ENCODE measurements at places on chromosomes 7 and 10. TPM values are rescaled to one million over a fixed set of nuclear protein-coding genes. Genes with fewer than 3 reads are reported as not detected.

GRCh38 chr7:116522247-116522646 is 2.6 kb upstream of the CAV1 start:
- H3K27me3 ChIP-seq: peaks cover 20% of the 10 kb centered on the region
- no peak overlapping the region for H3K4me3 ChIP-seq

DNA sequence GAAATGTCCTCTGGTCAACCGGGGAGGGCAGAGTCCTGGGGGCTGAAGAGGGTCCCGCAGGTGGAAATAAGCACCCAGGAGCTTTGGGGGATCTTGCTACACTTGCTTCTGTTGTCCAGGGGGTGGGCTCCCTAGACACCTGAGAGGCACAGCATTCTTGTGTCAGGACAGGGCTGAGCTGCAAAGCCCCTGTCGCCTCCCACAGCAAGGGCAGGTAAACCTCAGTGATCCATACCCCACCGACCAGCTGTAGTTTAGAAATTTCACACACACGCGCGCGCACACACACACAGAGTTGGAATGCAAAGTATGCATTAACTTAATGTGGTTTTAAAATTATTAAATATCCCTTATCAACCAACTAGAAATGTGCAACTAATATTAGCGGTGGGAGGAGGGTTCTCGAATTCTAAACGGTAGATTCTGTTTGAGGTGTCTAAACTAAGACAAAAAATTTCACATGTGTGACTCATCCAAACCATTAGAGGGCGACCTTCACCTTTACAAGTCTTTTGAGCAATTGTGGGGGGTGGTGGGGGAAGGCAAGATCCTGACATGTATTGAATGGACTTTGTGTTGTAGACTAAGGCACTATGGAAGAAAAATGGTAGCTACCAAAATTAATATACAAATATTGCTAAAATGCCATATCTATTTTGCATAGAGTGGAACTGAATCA is 34.3 kb upstream of the PTF1A start:
- no peak overlapping the region for H3K4me3 ChIP-seq
- H3K36me3 ChIP-seq: no peaks in the 10 kb centered on the region
- no peak for DNase-seq
- no peak overlapping the region for H3K27ac ChIP-seq
- H3K27me3 ChIP-seq: no peaks in the 10 kb centered on the region

GRCh38 chr7:98826387-98826786 is 43.4 kb downstream of the TMEM130 start:
- no peaks in the 10 kb centered on the region for H3K4me1 ChIP-seq
- DNase-seq: no peak
- H3K36me3 ChIP-seq: no peaks in the 10 kb centered on the region
- H3K27ac ChIP-seq: no peak overlapping the region
- no peak overlapping the region for H3K4me3 ChIP-seq

- DNase-seq: no peak
- no peaks in the 10 kb centered on the region for H3K4me1 ChIP-seq
- H3K27ac ChIP-seq: no peak overlapping the region
- H3K36me3 ChIP-seq: peaks cover 40% of the 10 kb centered on the region
Measured at GRCh38 chr7:152176797-152177196, 151.3 kb downstream of the GALNT11 start.

GRCh38 chr10:18606051-18606695 is 45.2 kb downstream of the NSUN6 start:
- no peak overlapping the region for H3K4me3 ChIP-seq
- no peak overlapping the region for H3K27ac ChIP-seq
- H3K4me1 ChIP-seq: no peaks in the 10 kb centered on the region
- no peak for DNase-seq
- H3K36me3 ChIP-seq: no peaks in the 10 kb centered on the region
- H3K27me3 ChIP-seq: no peaks in the 10 kb centered on the region

The MOGAT3 gene
- not detected for total RNA-seq

DNA sequence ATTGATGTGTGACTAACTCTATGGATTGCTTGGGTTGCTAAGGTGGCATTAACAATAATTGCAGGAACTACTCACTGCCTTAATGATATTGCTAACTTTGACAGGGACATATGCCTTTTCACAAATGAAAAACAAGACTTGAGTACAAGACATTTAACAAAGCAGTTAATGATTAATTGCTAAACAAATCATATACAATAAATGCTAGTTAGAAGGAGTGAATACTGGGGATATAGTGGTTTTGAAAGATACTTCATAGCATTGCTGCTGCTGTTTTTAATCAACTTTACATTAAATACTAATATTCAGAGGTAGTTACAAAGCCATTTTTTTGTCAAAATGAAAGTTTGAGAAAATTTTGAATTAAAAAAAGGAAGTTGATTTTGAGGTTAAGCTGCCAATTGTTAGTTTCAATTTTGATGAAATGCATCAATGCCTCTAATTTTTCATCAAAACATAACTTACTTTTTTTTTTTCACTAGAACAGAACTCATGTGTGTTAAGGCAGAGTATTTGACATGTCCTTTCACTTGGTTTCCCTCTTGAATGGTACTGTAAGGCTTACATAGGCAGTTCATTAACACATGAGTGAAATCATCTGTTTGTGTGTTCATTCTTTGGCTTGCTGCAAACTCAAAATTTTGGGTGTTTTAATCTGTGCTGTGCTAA is 106.2 kb upstream of the SEMA3D start:
- no peaks in the 10 kb centered on the region for H3K36me3 ChIP-seq
- H3K4me1 ChIP-seq: no peaks in the 10 kb centered on the region
- no peak overlapping the region for H3K4me3 ChIP-seq
- H3K27ac ChIP-seq: no peak overlapping the region

The SYT15 gene
- 0.99 TPM for total RNA-seq

The OR2AE1 gene
- not detected for total RNA-seq

- H3K4me1 ChIP-seq: no peaks in the 10 kb centered on the region
- DNase-seq: no peak
- H3K4me3 ChIP-seq: no peak overlapping the region
- H3K27ac ChIP-seq: no peak overlapping the region
- no peaks in the 10 kb centered on the region for H3K27me3 ChIP-seq
Measured at GRCh38 chr10:102368077-102368476, 27.4 kb upstream of the NFKB2 start.

GRCh38 chr7:27080844-27081436 is 14.9 kb downstream of the HOXA1 start:
- H3K27ac ChIP-seq: no peak overlapping the region
- peaks cover 1% of the 10 kb centered on the region for H3K27me3 ChIP-seq
- H3K4me1 ChIP-seq: no peaks in the 10 kb centered on the region
- H3K36me3 ChIP-seq: no peaks in the 10 kb centered on the region

The AQP1 gene
- total RNA-seq: not detected

GRCh38 chr10:104250371-104250770 is 4.3 kb upstream of the GSTO1 start:
- no peak overlapping the region for H3K4me3 ChIP-seq
- no peaks in the 10 kb centered on the region for H3K36me3 ChIP-seq
- no peaks in the 10 kb centered on the region for H3K27me3 ChIP-seq
- no peak for DNase-seq
- H3K27ac ChIP-seq: no peak overlapping the region

GRCh38 chr7:130973637-130974036 is 239.6 kb upstream of the KLF14 start:
- peaks cover 54% of the 10 kb centered on the region for H3K4me1 ChIP-seq
- H3K4me3 ChIP-seq: no peak overlapping the region
- no peaks in the 10 kb centered on the region for H3K36me3 ChIP-seq
- no peak for DNase-seq

DNA sequence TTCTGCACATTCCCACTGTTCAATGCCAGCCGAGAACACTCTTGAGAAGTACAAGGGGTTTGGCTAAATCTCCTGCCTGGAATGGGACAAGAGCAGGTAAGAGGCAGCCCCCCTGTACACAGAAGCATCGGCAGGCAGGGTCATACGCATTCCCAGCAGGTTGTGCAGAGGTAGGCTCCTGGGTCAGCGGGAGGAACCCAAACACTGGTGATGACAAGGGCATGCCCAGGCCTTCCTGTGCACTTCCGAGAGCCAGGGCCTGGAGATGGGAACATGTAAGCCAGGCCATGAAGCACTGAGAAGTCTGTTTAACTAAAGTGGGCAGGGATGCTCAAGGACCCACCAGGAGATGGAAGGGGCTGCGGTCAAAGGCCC is 130.3 kb upstream of the CHST15 start:
- no peaks in the 10 kb centered on the region for H3K36me3 ChIP-seq
- no peak overlapping the region for H3K4me3 ChIP-seq
- H3K27ac ChIP-seq: no peak overlapping the region
- no peak for DNase-seq
- H3K4me1 ChIP-seq: no peaks in the 10 kb centered on the region
- no peaks in the 10 kb centered on the region for H3K27me3 ChIP-seq

GRCh38 chr7:3641582-3641981 is 340.5 kb downstream of the SDK1 start:
- no peak overlapping the region for H3K4me3 ChIP-seq
- no peaks in the 10 kb centered on the region for H3K4me1 ChIP-seq
- no peaks in the 10 kb centered on the region for H3K36me3 ChIP-seq
- no peak overlapping the region for H3K27ac ChIP-seq
- no peaks in the 10 kb centered on the region for H3K27me3 ChIP-seq

The ANXA8L1 gene
- total RNA-seq: not detected

The SPDYE1 gene
- total RNA-seq: not detected

GRCh38 chr10:504121-504611 is 185.3 kb downstream of the DIP2C start:
- no peaks in the 10 kb centered on the region for H3K27me3 ChIP-seq
- no peak overlapping the region for H3K27ac ChIP-seq
- peaks cover 21% of the 10 kb centered on the region for H3K4me1 ChIP-seq
- no peaks in the 10 kb centered on the region for H3K36me3 ChIP-seq

DNA sequence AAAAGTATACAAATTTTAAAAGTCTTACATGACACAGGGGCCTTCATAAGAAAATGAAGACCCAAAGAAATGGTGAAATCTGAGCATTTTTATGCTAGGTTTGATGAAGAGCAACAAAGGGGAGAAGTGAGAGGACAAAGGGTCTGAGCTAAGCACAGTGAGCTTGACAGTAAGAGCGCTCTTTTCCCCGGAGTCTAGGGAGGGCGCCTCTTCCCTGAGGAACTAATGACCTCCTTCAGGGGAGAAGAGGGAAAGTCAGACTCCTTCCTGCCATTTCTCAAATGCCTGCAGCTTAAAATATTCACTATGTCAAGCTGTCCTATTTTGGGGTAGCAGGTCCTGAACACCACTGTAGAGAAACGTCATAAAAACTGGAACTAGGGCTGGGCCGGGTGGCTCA is 18.1 kb upstream of the PAXIP1 start:
- H3K36me3 ChIP-seq: no peaks in the 10 kb centered on the region
- DNase-seq: no peak
- no peaks in the 10 kb centered on the region for H3K4me1 ChIP-seq
- H3K27me3 ChIP-seq: no peaks in the 10 kb centered on the region
- H3K27ac ChIP-seq: no peak overlapping the region

The GPR22 gene
- not detected for total RNA-seq

DNA sequence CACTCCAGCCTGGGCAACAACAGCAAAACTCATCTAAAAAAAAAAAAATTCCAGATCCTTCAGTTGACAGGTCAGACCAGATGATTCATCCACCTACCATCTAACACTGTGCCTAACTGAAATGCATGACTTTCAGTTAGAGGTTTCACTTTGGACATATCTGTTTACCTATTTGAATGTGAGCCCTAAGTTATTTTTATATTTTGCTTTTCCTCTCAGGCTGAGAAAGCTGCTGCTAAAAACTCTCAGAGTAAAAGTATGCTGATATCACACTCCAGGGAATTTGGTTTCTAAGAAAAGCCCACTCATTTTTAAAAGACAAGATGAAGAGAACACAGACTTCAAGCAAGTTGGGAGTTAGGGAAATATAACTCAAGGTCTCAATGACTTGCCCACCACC is 126.0 kb downstream of the SGMS1 start:
- H3K4me3 ChIP-seq: no peak overlapping the region
- DNase-seq: no peak
- H3K27me3 ChIP-seq: no peaks in the 10 kb centered on the region

GRCh38 chr7:13801669-13802068 is 187.8 kb downstream of the ETV1 start:
- no peak overlapping the region for H3K4me3 ChIP-seq

DNA sequence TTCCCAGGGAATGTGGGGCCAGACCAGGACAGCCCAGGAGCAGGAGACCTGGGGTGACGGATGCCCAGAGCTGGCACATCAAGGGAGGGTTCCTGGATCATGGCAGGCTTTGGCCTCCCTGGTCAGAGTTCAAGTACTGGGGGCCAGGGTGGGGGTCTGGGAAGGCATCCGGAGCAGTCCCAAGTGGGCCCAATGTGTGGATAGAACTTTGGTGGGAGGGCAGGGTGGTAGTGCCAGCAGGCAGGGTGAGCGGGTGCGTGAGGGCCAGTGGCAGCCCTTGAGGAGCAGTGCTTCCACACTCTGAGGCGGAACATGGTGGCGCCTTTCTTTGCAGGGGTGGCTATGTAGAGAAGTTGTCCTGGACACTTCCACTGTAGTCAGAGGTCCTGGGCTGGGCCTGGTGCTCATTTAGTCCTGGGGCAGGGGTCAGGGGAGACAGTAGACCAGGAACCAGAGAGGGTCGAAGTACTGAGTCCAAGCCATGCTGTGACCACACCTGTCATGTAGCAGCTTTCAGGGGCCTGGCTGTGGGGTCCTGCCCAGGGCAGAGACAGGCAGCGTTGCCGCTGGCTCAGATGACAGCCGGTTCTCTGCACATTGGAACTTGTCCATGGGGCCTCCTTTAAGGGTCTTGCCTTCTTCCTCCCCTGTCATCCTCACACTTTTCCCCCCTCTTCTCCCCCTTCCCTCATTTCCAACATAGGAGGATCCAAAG is 22.2 kb upstream of the CSGALNACT2 start:
- peaks cover 10% of the 10 kb centered on the region for H3K4me1 ChIP-seq
- H3K36me3 ChIP-seq: no peaks in the 10 kb centered on the region
- H3K4me3 ChIP-seq: no peak overlapping the region
- no peaks in the 10 kb centered on the region for H3K27me3 ChIP-seq

GRCh38 chr7:111711426-111712065 is 149.3 kb upstream of the IMMP2L start:
- no peaks in the 10 kb centered on the region for H3K27me3 ChIP-seq
- DNase-seq: no peak
- H3K36me3 ChIP-seq: no peaks in the 10 kb centered on the region
- H3K4me1 ChIP-seq: no peaks in the 10 kb centered on the region
- no peak overlapping the region for H3K27ac ChIP-seq

DNA sequence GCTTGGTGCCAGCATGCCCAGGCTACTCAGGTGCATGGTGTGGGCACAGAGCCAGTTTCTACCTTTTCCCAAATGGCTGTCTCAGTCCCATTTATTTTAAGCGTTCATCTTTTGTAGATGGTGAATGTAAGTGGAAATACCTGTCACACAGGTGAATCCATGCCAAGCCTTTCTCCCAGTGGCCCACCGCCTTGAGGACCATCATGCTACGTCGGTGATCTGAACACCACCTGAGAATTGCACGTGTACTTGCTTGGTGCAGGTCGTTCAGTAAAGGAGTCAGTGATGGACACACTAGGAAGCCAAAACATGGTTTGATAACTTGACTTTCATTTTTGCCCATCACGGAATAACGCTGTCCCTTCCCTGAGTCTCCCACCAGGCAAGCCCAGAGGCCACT is 666.7 kb upstream of the FOXK1 start:
- H3K27ac ChIP-seq: no peak overlapping the region
- H3K27me3 ChIP-seq: no peaks in the 10 kb centered on the region
- no peak overlapping the region for H3K4me3 ChIP-seq

The NEUROD6 gene
- not detected for total RNA-seq

GRCh38 chr7:42445691-42446090 is 208.7 kb upstream of the GLI3 start:
- H3K36me3 ChIP-seq: no peaks in the 10 kb centered on the region
- no peaks in the 10 kb centered on the region for H3K27me3 ChIP-seq
- H3K4me1 ChIP-seq: no peaks in the 10 kb centered on the region
- H3K27ac ChIP-seq: no peak overlapping the region

- no peaks in the 10 kb centered on the region for H3K36me3 ChIP-seq
- H3K4me1 ChIP-seq: no peaks in the 10 kb centered on the region
- H3K27ac ChIP-seq: no peak overlapping the region
- no peaks in the 10 kb centered on the region for H3K27me3 ChIP-seq
- H3K4me3 ChIP-seq: no peak overlapping the region
Measured at GRCh38 chr7:3670898-3671297, 369.8 kb downstream of the SDK1 start.

Measured in CD4-positive, alpha-beta memory T cell (primary cell).